CD4-positive, alpha-beta memory T cell (primary cell): ENCODE measurements at places on chromosomes 12 and 14. TPM values are rescaled to one million over a fixed set of nuclear protein-coding genes. Genes with fewer than 3 reads are reported as not detected.

Gene CHST11
- total RNA-seq: 55.1 TPM

Gene RERG
- not detected for total RNA-seq

Gene FAR2
- 10.1 TPM for total RNA-seq

Gene TAS2R9
- total RNA-seq: not detected

Gene NKX2-1
- total RNA-seq: not detected

Gene SDR9C7
- total RNA-seq: not detected

GRCh38 chr12:92063641-92064040, 82.0 kb downstream of the BTG1 start:
- DNase-seq: no peak
- H3K36me3 ChIP-seq: no peaks in the 10 kb centered on the region
- H3K27ac ChIP-seq: no peak overlapping the region
- H3K4me1 ChIP-seq: peaks cover 30% of the 10 kb centered on the region
- no peaks in the 10 kb centered on the region for H3K27me3 ChIP-seq

DNA sequence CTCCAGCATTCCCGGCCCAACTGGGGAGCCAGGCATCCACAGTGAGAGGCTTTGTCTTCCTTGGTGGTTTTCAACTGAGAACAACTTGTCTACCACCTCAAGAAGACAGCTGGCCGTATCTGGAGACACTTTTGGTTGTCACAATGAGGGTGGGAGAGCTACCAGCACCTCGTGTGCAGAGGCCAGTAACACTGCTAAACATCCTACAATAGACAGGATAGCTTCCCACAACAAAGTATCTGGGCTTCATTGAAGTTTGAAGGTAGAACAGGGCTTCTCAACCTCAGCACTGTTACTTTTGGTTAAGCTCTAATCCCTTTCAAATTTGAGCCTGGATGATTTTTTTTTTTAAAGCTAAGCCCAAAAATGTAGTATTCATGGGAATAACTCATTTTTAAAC, 10.9 kb downstream of the SLC7A8 start:
- DNase-seq: no peak
- no peaks in the 10 kb centered on the region for H3K27me3 ChIP-seq
- H3K36me3 ChIP-seq: no peaks in the 10 kb centered on the region
- no peaks in the 10 kb centered on the region for H3K4me1 ChIP-seq
- no peak overlapping the region for H3K4me3 ChIP-seq

GRCh38 chr14:63867933-63868921, 15.4 kb downstream of the SYNE2 start:
- no peaks in the 10 kb centered on the region for H3K27me3 ChIP-seq
- peaks cover 83% of the 10 kb centered on the region for H3K4me1 ChIP-seq

DNA sequence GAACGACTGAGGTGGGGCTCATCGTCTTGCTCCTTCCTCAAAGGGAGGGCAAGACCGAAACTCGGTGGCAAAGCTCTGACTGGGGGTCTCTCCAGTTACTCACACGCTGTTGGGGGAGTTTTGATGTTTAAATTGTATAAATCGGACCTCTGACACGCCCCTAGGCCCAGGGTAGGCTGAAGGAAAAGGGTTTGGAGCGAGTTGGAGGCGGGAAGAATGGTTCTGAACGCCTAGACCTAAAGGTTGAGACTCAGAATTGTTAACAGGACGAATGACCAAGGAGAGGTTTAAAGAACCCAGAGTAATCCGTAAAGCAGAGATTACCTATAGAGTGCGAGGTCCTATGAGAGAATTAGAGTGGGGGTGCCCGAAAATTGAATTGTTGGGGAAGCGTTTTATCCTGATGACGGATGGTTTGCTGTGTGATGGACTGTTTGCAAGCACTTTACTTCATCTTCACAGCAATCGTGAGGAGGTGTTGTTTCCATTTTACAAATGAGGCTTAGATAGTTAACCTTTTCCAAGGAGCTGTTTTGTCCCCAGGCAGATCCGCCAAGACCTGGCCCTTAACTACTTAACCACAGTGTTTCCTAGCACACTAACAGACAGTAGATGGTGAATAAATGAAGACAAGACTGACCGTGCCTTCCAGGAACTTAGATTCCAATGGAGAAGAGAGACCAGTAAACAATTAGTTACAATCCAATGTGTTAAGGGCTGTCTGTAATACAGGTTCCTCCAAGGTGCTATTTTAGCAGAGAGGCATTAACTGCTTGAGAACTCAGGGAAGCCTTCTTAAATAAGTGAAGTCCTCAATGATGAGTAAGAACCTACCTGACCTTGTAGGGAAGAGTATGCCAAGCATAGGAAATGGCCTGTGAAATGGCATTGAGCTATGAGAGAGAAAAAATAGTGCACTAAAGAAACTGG, 929 bp upstream of the UBE2N start:
- peak overlapping the region; percentile 95 for H3K27ac ChIP-seq
- no peak for DNase-seq
- peaks cover 47% of the 10 kb centered on the region for H3K4me1 ChIP-seq
- no peaks in the 10 kb centered on the region for H3K27me3 ChIP-seq
- peak overlapping the region; percentile 98 for H3K4me3 ChIP-seq
- H3K36me3 ChIP-seq: no peaks in the 10 kb centered on the region

DNA sequence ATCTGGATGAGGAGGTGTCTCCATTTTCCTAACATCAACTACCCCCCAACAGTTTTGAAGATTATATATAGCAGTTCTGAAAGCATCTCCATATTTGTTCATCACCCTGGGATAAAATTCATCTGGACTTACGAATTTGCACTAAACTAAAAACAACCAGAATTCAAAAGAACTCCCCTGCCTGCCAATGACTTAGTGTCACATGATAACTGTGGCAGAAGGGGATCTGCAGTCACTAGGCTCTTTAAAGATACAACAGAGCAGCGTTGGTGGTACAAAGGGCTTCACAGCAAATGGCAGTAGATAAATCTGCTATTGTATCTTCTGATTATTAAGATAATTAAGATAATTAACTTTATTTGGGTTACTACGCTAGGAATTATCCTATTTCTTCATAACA, 30.1 kb downstream of the GPR135 start:
- H3K36me3 ChIP-seq: no peaks in the 10 kb centered on the region
- no peaks in the 10 kb centered on the region for H3K27me3 ChIP-seq
- no peak overlapping the region for H3K27ac ChIP-seq
- DNase-seq: no peak

- H3K27me3 ChIP-seq: no peaks in the 10 kb centered on the region
- no peaks in the 10 kb centered on the region for H3K36me3 ChIP-seq
- H3K4me3 ChIP-seq: no peak overlapping the region
- H3K4me1 ChIP-seq: no peaks in the 10 kb centered on the region
- H3K27ac ChIP-seq: no peak overlapping the region
- no peak for DNase-seq
These were observed 90.7 kb downstream of the SINHCAF start for GRCh38 chr12:31234955-31235867.

DNA sequence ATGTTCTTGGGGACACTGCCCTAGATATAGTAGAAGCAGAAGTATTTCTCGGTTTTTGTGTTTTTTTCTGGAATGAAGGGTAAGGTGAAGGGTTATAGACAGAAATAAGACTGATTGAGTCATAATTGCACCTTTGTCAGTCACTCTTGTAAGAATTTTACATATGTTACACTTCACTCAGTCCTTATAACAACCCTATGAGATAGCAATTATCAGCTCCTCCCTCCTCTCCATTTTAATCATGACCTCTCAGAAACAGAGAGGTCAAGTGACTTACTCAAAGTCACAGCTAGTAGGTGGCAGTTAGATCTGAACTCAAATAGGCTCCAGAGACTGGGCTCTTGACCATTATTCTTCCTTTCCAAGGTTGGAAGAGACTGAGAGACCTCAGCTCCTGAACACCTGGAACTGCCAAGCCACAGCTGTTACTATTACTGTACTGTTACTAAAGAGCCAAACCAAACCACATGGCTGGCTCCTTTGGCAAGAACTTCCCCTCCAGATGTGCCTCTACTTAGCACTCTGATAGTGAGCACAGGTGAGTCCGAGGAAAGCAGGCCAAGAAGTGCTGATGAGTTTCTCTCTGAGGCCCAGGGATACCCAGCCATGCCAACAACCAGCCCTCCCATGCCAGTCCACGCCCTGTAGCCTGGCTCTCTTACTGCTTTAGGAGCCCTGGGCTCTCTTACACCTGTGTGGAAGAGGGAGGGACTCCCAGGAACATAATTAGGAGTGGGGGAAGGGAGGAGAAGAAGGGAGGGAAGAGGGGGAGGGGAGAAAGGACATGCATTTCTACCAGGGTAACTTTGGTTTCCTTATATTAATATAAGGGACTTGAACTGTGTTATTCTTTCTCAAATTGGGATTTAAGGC, 121.3 kb downstream of the CRADD start:
- no peak for DNase-seq
- H3K4me1 ChIP-seq: no peaks in the 10 kb centered on the region
- no peaks in the 10 kb centered on the region for H3K27me3 ChIP-seq
- no peak overlapping the region for H3K4me3 ChIP-seq
- H3K27ac ChIP-seq: no peak overlapping the region

- no peak overlapping the region for H3K4me3 ChIP-seq
- no peaks in the 10 kb centered on the region for H3K27me3 ChIP-seq
- no peaks in the 10 kb centered on the region for H3K4me1 ChIP-seq
- no peak overlapping the region for H3K27ac ChIP-seq
These were observed 51.6 kb downstream of the EIF2S3B start for GRCh38 chr12:10557329-10557728.

DNA sequence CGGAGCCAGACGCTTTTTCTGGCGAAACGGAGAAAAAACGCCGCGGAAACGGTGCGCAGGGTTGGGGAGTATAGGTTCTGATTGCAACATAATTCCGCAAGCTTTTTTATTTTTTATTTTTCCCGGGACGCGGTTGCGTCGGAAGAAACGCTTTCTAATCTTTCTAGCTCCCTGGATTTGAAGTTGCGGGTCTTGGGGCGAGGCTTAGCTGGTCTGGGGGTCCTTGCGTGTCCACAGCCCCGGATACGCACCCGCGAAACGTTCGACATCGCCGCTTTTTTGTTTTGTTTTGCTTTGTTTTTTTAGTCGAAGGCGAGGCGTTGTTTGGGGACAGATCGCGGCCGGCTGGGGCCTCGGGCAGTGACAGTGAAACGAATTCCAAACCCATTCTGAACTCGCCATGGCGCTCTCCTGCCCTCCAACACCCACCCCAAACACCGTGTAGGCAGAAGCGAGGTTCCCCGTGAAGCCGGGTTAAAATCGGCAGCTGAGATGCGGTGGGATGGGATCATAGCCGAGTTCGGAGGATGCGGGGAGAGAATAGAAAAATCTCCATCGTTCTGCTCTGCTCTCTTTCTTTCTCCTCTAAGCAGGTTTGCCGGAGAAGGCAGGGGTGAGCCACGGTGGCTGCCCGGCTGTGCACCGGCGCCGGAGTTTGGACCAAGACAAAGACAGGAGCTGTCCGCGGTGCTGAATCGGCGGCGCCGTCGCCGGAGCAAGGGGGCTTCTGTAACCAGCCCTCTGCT, 8.1 kb upstream of the LHX5 start:
- no peaks in the 10 kb centered on the region for H3K36me3 ChIP-seq
- H3K27me3 ChIP-seq: peaks cover 46% of the 10 kb centered on the region
- H3K4me1 ChIP-seq: no peaks in the 10 kb centered on the region
- peak; percentile 32 for DNase-seq

DNA sequence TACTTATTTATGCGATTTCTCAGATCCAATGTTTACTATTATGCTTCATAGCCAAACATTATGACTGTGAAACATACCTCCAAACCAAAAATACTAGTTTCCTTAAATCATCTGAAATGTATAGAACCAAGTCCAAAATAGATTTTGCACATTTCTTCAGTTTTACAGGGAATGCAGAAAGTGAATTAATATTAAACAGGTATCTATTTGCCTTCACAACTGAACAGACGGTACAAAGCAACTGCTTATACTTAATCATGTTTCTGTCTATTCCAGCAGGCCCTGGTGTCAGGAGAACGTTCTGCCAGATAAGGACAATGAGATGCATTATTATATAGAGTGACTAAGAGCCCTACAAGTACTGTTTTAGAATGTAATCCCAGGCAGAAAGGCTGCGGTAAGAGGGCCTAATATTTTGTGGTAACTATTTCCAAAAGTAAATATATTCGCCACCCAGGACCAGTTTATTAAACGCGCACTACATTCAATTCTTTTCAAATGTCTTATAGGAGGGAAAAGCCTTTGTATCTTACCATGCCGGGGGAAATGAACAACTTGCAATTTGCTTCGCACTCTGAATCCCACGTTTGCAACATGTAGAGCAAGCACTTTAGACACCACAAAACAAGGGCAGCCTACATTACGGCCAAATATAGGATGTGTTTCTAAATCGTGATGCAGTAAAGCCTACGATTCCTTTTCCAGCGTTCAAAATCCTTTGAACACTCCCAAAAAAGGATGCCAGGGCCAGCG, 1.5 kb downstream of the CORO1C start:
- peak overlapping the region; percentile 37 for H3K4me3 ChIP-seq
- H3K27ac ChIP-seq: peak overlapping the region; percentile 69
- H3K4me1 ChIP-seq: peaks cover 5% of the 10 kb centered on the region
- no peaks in the 10 kb centered on the region for H3K36me3 ChIP-seq

DNA sequence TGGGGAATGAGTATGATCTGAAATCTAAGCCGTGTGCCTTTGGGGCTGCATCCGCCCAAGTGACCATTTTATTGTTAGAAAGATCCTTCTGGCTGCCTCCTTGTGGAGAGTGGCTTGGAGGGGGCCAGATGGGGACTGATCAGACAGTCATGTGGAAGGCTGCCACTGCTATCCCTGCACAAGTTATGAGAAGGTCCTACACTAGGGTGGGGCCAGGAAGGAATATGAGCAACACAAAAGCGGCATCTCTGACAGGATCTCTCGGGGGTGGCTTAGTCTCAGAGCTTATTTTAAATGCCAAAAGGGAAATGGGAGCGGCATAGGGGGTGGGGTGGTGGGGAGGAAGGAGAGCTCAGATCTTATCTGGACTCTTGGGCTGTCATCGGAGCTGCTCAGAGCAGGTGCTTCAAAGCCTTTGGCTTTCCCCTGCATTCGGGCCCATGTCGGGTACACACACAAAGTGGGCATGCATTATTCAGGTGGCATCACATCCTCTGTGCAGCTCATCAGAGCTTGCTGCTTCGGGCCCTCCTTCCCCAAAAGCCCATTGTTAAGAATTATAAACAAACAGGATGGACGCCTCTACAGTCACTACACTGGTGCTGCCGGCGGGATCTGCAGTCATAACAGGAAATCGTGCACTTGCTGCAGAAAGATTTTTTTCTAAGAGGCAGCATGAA, 805.4 kb downstream of the VRK1 start:
- peaks cover 69% of the 10 kb centered on the region for H3K4me1 ChIP-seq
- H3K36me3 ChIP-seq: no peaks in the 10 kb centered on the region
- DNase-seq: peak; percentile 94

DNA sequence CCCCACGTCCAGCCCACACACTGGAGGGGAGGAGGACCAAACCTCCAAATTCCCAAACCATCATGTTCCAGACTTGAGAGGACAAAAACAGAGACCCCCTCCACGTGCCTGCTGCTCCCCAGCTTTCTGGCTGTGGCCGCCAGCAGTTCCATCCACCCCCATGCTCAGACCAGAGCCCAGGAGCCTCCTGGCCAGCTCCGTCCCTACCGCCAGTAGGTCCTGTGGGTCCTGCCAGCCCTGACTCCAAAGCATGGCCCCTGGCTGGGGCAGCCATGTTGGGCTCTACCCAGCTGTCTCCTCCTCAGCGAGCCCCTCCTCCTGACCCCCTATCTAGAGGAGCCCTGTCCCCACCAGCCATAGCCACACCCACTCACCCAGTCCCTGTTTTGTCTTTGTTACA, 227.3 kb upstream of the RTL1 start:
- no peak for DNase-seq
- no peaks in the 10 kb centered on the region for H3K27me3 ChIP-seq
- no peak overlapping the region for H3K4me3 ChIP-seq
- no peaks in the 10 kb centered on the region for H3K4me1 ChIP-seq

GRCh38 chr14:78135450-78135891, 34.7 kb upstream of the NRXN3 start:
- H3K36me3 ChIP-seq: no peaks in the 10 kb centered on the region
- no peak for DNase-seq
- no peak overlapping the region for H3K27ac ChIP-seq
- no peaks in the 10 kb centered on the region for H3K4me1 ChIP-seq
- no peak overlapping the region for H3K4me3 ChIP-seq

GRCh38 chr14:64928239-64929013, 14.1 kb downstream of the GPX2 start:
- peak; percentile 48 for DNase-seq
- no peaks in the 10 kb centered on the region for H3K27me3 ChIP-seq
